ENCODE measurements at places on chromosomes 5 and 9. TPM values are rescaled to one million over a fixed set of nuclear protein-coding genes. Genes with fewer than 3 reads are reported as not detected.

The NAIP gene
- total RNA-seq: 1.7 TPM

The IL13 gene
- total RNA-seq: not detected

The GAPT gene
- total RNA-seq: not detected

The SLCO4C1 gene
- not detected for total RNA-seq

The ORM2 gene
- total RNA-seq: not detected

The LVRN gene
- total RNA-seq: 0.18 TPM

The GMCL2 gene
- total RNA-seq: not detected

The C5orf52 gene
- not detected for total RNA-seq

The EDIL3 gene
- total RNA-seq: 101 TPM

The THBS4 gene
- 0.83 TPM for total RNA-seq

The TMC1 gene
- not detected for total RNA-seq

The TCOF1 gene
- total RNA-seq: 18.3 TPM

The MARCOL gene
- not detected for total RNA-seq

The DMRT2 gene
- not detected for total RNA-seq

The AGXT2 gene
- not detected for total RNA-seq

The NTNG2 gene
- total RNA-seq: 0.54 TPM
